ENCODE measurements at places on chromosomes 12 and 14. TPM values are rescaled to one million over a fixed set of nuclear protein-coding genes. Genes with fewer than 3 reads are reported as not detected.

DNA sequence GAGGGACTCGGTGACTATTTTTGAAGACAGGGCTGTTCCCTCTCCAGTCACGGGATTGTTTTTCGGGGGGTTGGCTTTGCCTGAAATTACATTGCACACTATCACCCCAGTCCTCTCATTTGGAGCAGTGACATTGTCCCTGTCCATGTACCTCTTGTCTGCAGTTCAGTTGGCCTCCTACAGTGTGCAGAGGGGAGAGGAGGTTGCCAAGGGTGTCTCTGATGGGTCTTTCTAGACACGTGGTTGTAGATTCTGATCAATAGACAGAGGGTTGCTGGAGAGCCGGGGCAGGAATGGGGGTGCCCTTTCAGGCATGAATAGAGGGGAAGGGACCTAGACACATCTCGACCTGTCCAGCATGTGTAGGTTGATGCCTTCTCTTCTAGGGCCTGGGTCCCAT is 1.2 kb downstream of the TMEM120B start:
- H3K36me3 ChIP-seq = no peaks in the 10 kb centered on the region
- no peak overlapping the region for H3K27ac ChIP-seq
- H3K4me3 ChIP-seq = no peak overlapping the region
- H3K4me1 ChIP-seq = peaks cover 27% of the 10 kb centered on the region
- no peak for DNase-seq

DNA sequence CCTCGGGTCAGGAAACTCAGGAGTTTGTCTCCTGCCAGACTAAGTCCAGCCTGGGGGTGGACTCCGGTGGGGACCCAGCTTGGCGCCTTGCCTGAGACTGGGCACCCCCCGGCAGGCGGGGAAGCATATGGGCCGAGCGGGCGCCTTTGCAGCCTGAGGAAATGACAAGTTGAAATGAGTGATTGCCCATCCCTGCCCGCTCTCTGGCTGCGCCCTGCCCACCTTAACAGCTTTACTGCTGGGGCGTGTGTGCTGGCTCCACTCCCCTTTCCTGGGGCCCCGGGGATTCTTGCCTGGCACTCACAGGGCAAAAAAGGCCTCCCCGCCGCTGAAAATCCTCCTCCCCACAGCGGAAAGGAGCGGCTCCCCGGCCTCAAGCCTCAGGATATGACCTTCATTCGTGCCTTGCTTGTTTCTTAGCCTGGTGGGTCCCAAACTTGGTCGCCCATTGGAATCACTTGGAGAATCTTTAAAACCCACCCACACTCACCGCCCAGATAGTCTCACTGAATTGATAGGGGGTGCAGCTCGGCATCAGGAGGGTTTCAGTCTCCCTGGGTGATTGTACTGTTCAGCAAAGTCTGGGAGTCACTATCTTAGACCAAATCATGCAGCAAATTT is 1.5 kb downstream of the RFLNA start:
- no peak for DNase-seq
- no peaks in the 10 kb centered on the region for H3K4me1 ChIP-seq
- no peak overlapping the region for H3K27ac ChIP-seq
- H3K27me3 ChIP-seq = peaks cover 20% of the 10 kb centered on the region
- H3K36me3 ChIP-seq = no peaks in the 10 kb centered on the region
- no peak overlapping the region for H3K4me3 ChIP-seq

DNA sequence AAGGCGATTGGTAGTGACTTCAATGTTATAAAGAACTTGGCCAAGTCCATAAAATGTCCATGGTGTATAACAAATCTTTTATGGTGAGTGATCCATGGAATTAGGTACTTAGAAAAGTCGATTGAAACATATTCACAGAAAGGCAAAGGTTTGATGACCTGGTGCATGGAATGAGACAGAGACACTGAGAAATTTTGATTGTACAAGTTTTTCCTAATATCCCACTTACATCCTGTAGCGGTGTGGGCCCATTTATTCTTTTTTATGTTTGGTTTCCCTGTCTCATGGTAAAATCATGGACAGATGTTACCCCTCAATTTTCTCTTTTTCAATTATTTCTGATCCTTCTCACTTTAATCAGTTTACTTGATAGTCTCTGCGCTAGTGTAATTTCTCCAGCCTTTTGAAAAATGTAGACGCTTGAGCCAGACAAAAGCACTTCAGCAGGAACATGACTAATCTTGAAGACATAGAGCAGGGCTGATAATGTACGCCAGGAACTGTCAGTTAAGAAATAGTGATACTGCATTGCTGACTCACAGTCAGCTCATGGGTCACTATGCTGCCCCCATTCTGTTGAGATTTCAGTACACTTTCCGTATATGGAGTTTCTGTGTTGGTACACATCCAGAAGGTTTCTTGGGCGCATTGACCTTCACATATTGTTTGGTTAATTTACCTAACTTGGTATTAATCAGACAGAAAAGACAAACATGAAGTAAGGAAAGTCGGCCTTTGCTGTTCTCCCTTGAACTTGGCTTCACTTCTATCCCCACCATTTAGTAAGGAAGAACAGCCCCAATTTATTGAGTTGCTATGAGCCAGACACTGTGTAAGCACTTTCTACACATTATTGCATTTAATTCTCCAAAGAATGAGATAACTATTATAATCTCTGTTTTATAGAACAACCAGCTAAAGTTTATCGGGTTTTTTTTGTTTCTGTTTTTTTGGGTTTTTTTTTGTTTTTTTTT is 841.7 kb downstream of the DIO2 start:
- no peaks in the 10 kb centered on the region for H3K27me3 ChIP-seq
- H3K4me3 ChIP-seq = no peak overlapping the region
- no peaks in the 10 kb centered on the region for H3K36me3 ChIP-seq
- H3K27ac ChIP-seq = no peak overlapping the region
- no peaks in the 10 kb centered on the region for H3K4me1 ChIP-seq

- peaks cover 13% of the 10 kb centered on the region for H3K4me1 ChIP-seq
- H3K4me3 ChIP-seq = no peak overlapping the region
- no peaks in the 10 kb centered on the region for H3K36me3 ChIP-seq
- no peak for DNase-seq
Observed at GRCh38 chr12:12068751-12069150, 2.0 kb upstream of the BCL2L14 start.

GRCh38 chr12:120249875-120250795 is 15.4 kb downstream of the PXN start:
- peak; percentile 85 for DNase-seq
- H3K27me3 ChIP-seq = no peaks in the 10 kb centered on the region
- H3K27ac ChIP-seq = peak overlapping the region; percentile 59
- H3K4me3 ChIP-seq = peak overlapping the region; percentile 40
- H3K36me3 ChIP-seq = peaks cover 9% of the 10 kb centered on the region
- peaks cover 84% of the 10 kb centered on the region for H3K4me1 ChIP-seq

GRCh38 chr14:24938593-24938992 is 111.4 kb downstream of the STXBP6 start:
- H3K4me1 ChIP-seq = no peaks in the 10 kb centered on the region
- H3K27ac ChIP-seq = no peak overlapping the region
- no peak for DNase-seq
- no peak overlapping the region for H3K4me3 ChIP-seq
- no peaks in the 10 kb centered on the region for H3K36me3 ChIP-seq

- no peaks in the 10 kb centered on the region for H3K36me3 ChIP-seq
- no peak overlapping the region for H3K27ac ChIP-seq
- H3K4me1 ChIP-seq = no peaks in the 10 kb centered on the region
- peaks cover 14% of the 10 kb centered on the region for H3K27me3 ChIP-seq
Observed at GRCh38 chr14:95664066-95664465, 22.2 kb upstream of the TCL1B start.

GRCh38 chr14:55306938-55307589 is 35.8 kb downstream of the FBXO34 start:
- H3K36me3 ChIP-seq = no peaks in the 10 kb centered on the region
- H3K4me3 ChIP-seq = no peak overlapping the region
- DNase-seq = no peak
- no peak overlapping the region for H3K27ac ChIP-seq
- peaks cover 4% of the 10 kb centered on the region for H3K4me1 ChIP-seq

- H3K4me3 ChIP-seq = no peak overlapping the region
- no peak overlapping the region for H3K27ac ChIP-seq
- H3K27me3 ChIP-seq = no peaks in the 10 kb centered on the region
- no peak for DNase-seq
- no peaks in the 10 kb centered on the region for H3K36me3 ChIP-seq
- H3K4me1 ChIP-seq = peaks cover 4% of the 10 kb centered on the region
Observed at GRCh38 chr12:52207106-52207505, 15.3 kb upstream of the KRT80 start.

- no peak overlapping the region for H3K4me3 ChIP-seq
- no peak for DNase-seq
- peaks cover 37% of the 10 kb centered on the region for H3K36me3 ChIP-seq
- H3K4me1 ChIP-seq = peaks cover 4% of the 10 kb centered on the region
- H3K27ac ChIP-seq = no peak overlapping the region
- H3K27me3 ChIP-seq = no peaks in the 10 kb centered on the region
Observed at GRCh38 chr14:91215381-91215780, 29.1 kb downstream of the GPR68 start.

DNA sequence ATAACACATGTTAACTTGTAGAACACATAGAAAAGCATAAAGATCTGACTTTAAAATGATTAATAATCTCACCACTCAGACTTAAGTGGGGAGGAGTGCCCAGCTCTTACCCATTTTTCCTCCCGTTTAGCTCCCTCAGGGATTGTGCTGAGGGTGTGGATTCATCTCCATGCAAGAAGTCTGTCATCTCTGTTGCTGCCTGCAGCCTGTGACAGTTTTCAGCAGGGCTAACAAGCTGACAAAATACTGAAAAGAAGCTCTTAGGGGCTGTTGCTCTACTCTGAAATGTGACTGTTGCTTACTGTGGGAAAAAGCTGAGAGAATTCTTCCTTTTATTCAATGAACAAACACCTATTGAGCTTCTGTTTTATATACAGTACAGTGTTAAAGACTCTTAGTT is 216.2 kb downstream of the CPNE8 start:
- no peaks in the 10 kb centered on the region for H3K36me3 ChIP-seq
- H3K4me3 ChIP-seq = no peak overlapping the region
- H3K4me1 ChIP-seq = no peaks in the 10 kb centered on the region

DNA sequence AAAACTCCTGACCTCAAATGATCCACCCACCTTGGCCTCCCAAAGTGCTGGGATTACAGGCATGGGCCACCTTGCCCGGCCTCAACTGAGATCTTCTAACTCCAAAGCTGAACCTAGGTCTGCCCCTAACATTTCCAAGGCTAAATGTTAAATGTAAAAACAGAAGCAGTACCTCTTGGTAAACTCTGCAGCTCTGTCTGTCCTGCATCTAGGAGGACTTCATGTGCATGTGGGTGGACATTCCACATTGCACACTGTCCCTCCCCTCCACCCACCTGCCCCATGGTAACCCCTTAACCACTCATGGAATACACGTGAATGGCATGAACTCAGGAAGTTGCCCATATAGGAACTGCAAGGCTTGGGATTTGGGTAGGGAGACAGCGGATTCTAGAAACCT is 33.1 kb downstream of the SNX6 start:
- H3K27ac ChIP-seq = no peak overlapping the region
- no peak overlapping the region for H3K4me3 ChIP-seq
- no peaks in the 10 kb centered on the region for H3K4me1 ChIP-seq
- no peak for DNase-seq
- H3K27me3 ChIP-seq = no peaks in the 10 kb centered on the region

DNA sequence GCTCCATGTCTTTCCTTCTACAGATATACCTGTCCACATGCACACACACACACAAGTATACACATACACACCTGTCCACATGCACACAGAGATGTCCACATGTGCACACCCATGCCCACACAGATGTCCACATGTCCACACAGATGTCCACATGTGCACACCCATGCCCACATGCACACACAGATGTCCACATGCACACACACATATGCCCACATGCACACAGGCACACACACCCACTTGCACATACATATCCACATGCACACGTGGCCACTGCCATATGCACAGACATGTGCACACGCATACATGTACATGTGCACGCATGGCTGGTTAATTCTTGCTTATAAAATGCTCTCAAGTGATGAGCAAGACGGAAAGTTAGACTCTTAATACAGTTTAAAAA is 32.2 kb downstream of the ELK3 start:
- H3K27me3 ChIP-seq = no peaks in the 10 kb centered on the region
- H3K4me1 ChIP-seq = peaks cover 26% of the 10 kb centered on the region
- H3K27ac ChIP-seq = no peak overlapping the region
- no peak for DNase-seq

DNA sequence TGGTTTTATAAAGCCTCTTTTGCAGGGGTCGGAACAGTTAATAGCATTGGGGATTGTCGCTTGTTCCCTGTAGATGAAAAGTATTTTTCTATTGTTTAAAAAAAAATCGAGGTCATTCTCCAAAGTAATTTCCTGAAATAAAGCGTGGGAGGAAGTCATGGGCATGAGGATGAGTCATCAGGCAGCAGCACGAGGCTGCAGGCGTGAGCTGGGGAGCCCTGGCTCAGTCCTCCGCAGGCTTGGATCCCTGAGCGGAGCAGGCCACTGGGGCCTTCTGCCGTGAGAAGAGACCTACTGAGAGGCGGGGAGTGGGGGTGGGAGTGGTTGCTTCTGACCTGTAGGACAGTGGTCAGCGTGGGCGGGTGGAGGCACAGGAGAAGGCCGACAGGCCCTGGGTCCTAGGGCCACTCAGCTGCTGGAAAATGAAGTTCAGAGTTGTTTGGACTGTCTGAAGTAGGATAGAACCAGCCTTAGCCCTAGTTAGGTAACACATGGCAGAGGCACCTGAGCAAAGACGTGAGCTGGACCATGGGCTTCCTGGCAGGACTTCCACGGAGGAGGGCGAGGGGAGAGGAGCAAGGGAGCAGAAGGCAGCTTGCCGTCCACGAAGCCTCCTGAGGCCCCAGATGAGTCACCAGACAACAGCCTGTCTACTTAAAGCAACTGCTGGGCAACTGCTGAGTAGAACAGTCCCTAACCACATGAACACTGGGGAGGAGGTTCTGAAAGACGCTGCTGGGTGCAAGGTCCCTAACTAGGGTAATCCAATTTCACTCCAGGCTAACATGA is 21.1 kb upstream of the LGALS3 start:
- peak; percentile 60 for DNase-seq
- peak overlapping the region; percentile 78 for H3K27ac ChIP-seq
- H3K4me3 ChIP-seq = no peak overlapping the region
- H3K4me1 ChIP-seq = peaks cover 49% of the 10 kb centered on the region
- no peaks in the 10 kb centered on the region for H3K27me3 ChIP-seq

The MSI1 gene
- total RNA-seq = not detected

The PROX2 gene
- total RNA-seq = 0.25 TPM

The DNAJC22 gene
- not detected for total RNA-seq

The SIX6 gene
- total RNA-seq = not detected

The PLCZ1 gene
- total RNA-seq = not detected

The APOF gene
- total RNA-seq = not detected

The FOXA1 gene
- not detected for total RNA-seq

The HNF1A gene
- total RNA-seq = not detected

The CCDC184 gene
- total RNA-seq = 1.0 TPM

The OAS1 gene
- total RNA-seq = 2.6 TPM

The MFAP5 gene
- total RNA-seq = not detected

The MIP gene
- total RNA-seq = not detected

The KRT1 gene
- total RNA-seq = 4.0 TPM
